ENCODE measurements at places on chromosomes 2 and 18. TPM values are rescaled to one million over a fixed set of nuclear protein-coding genes. Genes with fewer than 3 reads are reported as not detected.

- no peak for DNase-seq
Measured at GRCh38 chr2:28644760-28645159, 106.9 kb upstream of the PPP1CB start.

DNA sequence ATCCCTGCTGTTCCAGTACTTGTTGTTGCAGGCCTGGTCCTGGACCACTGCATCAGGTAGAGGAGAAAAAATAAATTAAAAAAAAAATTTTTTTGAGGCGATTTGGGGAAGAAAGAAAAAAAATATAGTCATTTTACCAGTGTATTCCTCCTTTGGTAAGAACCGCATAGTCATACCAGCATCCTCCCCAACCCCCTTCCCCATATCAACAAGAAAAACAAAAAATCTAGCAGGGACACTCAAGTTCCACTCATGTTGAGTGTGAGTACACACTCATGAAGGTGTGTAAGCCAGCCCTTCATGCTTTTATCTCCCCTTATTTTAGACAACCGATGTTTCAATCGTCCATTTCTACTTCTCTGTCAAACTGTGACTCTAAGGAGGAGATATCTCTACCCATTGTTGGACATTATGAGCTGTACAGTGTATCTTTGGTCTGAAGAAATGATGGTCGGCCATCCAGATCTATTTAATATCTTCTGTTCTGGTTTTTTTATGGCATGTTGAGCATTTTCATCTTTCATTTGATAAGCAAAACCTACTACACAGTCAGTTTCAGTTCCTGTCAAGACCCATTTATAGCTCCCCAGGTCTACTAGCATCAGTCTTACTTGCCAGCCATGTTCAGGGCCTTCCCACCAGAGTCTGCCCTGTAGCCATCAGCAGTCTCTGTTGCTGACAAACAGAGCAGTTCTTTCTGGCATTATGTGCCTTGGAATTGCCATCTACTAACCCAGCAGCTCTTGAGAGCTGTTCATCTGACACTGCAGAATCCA, 20.0 kb downstream of the ELP2 start:
- no peak for DNase-seq

The REL gene
- 14.0 TPM for total RNA-seq

- DNase-seq: no peak
Measured at GRCh38 chr2:2877427-2877826, 500.2 kb downstream of the EIPR1 start.

DNA sequence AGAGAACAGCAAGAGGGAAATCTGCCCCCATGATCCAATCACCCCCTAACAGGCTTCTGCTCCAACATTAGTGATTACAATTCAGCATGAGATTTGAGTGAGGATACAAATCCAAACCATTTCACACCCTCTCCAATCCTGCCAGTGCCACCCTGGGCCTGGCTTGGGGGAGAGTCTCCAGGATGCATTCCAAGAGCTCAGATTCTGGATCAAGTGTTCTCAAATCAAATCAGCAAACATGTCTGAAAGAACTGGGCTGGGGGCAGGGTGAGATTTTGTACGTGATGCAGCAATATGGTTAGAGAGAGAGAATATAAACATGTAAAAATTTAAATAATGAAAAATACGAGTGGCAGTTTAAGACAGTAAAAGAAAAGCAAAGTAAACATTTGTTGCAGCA, 2100.9 kb upstream of the CELF4 start:
- no peak for DNase-seq

The NT5C1B gene
- total RNA-seq: not detected

DNA sequence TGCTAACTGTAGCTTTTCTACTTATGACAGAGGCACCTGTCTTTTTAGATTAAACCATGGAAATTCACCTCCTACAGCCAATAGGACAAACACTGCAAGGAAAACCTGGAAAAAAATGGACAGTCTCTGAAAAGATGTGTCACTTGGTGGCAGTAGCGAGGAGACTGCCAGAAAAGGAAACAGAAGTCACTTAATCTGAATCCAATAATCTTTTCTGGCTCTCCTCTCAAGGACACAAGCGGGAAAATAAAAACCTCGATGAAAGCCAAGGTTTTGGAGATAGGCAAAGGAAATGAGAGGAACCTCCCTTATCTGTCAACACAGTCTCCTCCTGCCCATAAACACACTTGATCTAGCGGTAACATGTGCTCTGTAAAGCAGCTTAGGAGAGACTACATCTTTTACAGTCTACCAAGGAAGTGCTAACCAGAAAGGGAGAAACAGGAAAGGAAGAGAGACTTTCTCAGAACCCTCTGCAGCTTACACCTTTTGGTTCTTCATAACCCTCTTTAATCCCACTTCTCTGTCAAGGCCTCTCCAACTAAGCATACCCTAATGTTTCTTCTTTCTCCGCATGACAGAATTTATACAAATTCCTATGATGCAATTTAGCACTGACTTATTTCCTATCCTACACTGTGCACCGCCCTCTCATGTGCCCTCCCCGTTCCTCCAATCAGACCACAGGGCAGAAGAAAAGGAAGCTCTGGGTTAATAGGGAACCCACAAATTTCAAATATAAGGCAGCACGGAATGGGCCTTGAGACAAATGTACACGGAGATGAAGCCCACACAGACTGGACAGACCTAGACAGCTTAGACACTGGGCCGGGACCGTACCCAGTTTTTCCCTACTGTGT, 52.8 kb downstream of the CLASP1 start:
- DNase-seq: peak; percentile 14

The NPHP1 gene
- 8.6 TPM for total RNA-seq

DNA sequence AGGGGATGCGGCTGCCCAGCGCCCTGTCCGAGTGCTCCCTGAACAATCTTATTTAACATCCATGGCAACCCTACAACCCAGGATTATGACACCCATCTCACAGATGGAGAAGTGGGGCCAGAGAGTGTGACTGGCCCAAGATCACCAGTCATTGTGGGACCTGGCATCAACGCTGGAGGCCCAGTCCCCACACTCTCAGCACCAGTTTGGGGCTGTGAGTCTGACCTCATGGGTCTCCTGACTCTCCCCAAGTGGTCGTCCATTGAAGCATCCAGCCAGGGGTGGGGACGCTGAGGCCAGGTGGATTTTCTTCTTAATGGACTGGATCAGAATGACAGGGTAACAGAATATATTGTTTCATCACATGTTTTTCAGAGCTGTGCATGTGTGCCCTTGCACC, 24.5 kb downstream of the MAL start:
- no peak for DNase-seq

DNA sequence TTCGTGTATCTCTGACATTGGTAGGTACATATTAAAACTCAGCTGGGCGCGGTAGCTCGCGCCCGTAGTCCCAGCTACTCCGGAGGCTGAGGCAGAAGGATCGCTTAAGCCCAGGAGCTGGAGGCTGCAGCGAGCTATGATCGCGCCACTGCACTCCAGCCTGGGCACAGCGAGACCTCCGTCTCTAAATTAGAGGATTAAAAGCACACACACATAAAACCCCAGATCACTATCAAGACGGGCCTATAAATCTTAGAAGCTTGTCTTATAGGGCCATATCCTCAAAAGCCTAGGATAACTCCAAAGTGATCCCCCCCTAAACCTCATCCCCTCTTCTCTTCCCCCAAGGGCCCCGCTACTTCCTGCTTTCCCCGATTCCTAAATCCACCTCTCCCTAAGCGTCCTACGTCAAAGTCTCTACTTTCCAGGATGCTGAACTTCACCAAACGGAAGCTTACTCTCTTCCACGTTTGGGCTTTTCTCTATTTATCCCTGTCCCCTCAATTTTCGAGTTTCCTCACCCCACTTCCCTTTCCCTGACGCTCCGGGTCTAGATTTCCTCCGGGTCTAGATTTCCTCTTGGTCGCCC, 707 bp downstream of the KRCC1 start:
- no peak for DNase-seq

The TCF7L1 gene
- total RNA-seq: 7.6 TPM

The CLEC4F gene
- total RNA-seq: 0.17 TPM

- no peak for DNase-seq
Measured at GRCh38 chr2:150153646-150154307, 333.7 kb downstream of the RND3 start.

- no peak for DNase-seq
Measured at GRCh38 chr2:214169736-214170135, 241.1 kb upstream of the VWC2L start.

DNA sequence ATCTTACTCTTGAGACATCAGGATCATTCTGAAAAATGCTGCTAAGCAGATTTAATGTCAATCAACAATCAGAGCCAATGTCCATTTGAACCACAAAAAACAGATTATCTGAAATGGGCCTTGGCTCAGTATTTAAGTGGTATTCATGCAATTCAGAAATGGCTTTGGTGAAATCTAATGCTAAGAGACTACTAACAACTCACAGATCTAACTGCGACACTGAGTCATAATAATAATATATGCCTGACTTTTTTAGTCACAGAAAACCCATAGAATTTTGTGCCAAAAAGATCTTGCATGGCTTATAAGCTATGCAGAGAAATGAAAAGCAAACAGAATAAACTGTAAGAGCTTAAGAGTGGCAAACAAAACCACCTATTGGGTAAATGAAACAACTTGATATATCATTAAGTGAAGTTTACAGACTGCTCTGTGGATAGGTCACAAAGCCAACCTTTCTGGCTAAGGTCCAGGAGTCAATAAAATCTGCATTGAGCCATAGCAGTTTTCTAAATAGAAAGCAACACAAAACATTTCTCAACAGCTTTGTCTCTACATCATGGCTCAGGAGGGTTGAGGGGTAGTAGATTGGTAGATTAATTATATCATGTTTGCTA, 234.3 kb downstream of the LRATD1 start:
- DNase-seq: no peak

GRCh38 chr2:43133336-43133707, 93.1 kb downstream of the ZFP36L2 start:
- no peak for DNase-seq

- no peak for DNase-seq
Measured at GRCh38 chr2:229610333-229610732, 104.0 kb downstream of the DNER start.

The DSC3 gene
- 0.03 TPM for total RNA-seq

The NEU4 gene
- total RNA-seq: 34.8 TPM

GRCh38 chr18:74784752-74785151, 187.1 kb downstream of the ZNF407 start:
- DNase-seq: no peak

DNA sequence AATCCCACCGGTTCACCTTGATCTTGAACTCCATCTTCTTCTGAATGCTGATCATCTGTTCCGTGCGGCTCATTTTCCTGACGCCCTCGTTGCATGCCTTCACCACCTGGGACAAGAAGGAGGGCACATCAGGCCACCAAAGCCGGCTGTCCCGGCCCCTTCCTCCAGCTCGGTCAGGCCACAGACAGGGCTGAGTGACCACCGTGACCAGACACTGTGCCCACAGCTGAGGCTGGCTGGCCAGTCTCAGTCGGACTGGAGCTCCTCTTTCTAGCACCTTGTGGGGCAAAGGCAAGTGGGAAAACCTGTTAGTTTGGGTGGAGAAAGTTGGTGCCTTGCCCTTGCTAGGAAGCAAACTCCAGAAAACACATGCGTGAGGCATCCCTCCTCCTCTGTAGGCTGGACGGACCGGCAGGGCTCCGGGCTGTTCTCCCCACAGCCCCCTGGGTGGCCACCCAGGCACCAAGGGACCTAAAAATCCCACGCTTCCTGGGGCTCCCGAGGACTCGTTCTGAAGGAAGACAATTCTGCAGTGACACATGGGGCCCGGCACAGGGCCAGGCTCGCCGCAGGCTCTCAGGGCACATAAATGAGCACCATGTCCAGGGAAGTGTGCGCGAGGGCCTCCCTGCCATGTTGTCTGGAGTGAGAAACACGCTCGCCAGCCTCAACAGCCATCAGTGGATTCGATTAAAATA, 15.3 kb downstream of the SNORC start:
- DNase-seq: no peak

The TRMT61B gene
- total RNA-seq: 14.6 TPM

GRCh38 chr18:60894254-60894945, 438.8 kb upstream of the CDH20 start:
- DNase-seq: no peak

- DNase-seq: peak; percentile 89
Measured at GRCh38 chr2:98869272-98869641, 66.8 kb downstream of the CRACDL start.

The MC4R gene
- total RNA-seq: not detected

- DNase-seq: no peak
Measured at GRCh38 chr2:17605696-17606095, 65.2 kb downstream of the VSNL1 start.

DNA sequence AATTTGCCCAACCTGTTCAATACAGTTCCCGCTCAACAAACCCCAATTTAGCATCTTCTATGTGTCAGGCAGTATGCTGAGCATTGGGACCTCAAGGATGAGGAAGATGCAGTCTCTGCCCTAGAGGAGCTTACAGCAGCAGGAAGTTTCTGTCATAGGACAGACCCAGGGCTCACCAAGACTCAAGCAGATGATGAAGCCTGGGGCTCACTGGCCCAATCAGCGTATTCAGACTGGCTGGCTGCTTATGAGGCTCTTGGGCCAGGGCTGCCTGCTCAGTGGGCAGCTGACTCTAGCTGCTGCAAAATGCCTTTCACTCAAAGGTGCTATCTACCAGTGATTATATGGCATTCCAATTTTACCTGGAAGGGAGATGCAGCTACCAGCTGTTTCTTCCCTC, 2.1 kb downstream of the FAM178B start:
- no peak for DNase-seq

DNA sequence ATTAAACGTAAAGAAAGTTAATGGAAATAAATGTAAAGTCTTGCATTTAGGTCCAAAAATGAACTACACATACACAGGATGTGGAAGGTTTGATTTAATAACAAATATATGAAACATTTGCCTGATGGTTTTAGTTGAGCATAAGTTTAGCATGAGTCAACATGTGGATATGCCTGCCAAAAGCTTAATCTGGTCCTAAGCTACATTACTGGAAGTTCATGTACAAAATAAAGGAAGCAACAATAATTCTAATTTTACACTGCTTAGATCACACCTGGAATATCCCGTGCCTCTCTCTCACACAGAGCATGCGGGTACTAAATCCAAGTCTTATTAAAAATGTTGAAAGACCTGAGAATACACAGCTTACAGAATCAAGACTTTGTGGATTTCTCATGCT, 276.5 kb upstream of the NRP2 start:
- DNase-seq: no peak

- DNase-seq: no peak
Measured at GRCh38 chr2:121869873-121870272, 114.4 kb downstream of the TSN start.

DNA sequence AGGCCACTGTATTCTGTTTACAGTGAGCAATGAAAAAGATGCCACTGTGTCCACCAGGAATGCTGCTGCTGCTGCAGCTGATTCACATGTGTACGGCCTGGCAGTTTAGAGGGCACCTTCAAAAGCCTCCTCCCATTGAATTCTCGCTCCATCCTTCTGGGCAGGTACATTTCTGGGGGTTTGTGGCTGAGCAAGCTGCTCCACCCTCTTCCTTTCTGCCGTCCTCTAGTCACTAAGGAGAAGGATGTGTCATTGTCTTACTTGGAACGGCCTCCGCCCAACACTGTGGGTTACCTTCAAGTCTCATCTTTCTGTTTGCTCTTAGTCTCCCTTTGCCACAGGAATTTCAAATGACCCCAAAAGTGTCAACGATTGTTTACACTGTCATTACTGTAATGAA, 182.0 kb downstream of the ZBTB7C start:
- DNase-seq: no peak

Data from mucosa of gallbladder (tissue), 1 donor.